Iris pigment epithelial cell (primary cell): ENCODE measurements at places on chromosomes 2 and 18.

- no peak for DNase-seq
Measured at GRCh38 chr2:216650626-216651257, 17.5 kb downstream of the IGFBP2 start.

GRCh38 chr2:205166745-205167144, 515.6 kb upstream of the NRP2 start:
- DNase-seq: no peak

DNA sequence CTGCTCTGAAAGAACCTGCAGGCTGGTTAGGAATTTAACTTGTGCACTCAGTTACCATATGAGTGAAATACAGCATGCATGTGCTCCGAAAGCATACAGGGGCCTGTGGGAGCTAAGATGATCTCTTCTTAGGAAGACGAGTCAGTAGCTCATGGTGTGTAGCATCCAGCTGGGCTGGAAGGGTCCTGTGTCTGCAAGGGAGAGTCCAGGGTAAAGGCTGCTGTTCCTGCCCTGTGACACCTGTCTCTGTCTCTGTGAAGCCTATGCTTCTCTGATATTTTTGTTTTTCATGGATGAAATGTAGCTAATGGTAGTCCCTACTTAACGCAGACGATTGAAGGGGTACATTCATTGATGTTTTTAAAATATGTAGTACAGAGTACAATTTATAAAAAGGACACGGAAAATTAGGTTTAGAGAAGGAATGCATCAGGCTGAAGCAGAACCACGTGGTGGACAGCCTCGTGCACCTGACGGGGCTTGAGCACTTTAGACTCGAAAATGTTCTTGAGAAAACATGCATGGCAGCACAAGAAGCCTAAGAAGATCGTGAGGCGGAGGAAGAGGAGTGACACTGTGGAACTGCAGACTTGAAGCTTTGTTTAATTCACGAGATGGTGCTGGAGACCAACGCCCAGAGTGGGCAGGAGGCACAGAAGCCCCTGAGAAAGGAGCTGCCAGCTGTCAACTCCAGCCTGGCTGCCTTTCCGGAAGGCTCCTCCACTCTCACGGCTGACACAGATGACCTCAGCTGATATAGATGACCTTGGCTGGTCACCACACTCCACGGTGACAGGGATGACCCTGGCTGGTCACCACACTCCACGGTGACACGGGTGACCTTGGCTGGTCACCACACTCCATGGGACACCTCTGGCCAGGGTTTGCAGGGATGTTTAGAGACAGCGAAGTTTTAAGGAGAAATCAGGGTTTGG, 110.6 kb downstream of the TMEM18 start:
- no peak for DNase-seq

DNA sequence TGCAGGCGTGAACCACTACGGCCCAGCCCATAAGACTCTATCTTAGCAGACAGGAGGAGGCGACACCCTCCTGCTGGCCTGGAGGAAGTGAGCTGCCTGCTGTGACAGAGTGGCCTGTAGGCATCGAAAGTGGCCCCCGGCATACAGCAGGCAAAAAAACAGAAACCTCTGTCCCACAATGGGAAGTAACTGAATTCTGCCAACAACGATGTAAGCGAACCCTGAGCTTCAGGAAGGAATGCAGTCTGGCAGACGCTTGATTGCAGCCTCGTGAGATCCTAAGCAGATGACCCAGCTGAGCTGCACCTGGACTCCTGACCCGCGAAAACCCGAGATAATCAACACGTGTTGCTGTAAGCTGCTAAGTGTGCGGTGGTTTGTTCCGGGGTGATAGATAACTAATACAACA, 13.6 kb downstream of the MRO start:
- DNase-seq: no peak

DNA sequence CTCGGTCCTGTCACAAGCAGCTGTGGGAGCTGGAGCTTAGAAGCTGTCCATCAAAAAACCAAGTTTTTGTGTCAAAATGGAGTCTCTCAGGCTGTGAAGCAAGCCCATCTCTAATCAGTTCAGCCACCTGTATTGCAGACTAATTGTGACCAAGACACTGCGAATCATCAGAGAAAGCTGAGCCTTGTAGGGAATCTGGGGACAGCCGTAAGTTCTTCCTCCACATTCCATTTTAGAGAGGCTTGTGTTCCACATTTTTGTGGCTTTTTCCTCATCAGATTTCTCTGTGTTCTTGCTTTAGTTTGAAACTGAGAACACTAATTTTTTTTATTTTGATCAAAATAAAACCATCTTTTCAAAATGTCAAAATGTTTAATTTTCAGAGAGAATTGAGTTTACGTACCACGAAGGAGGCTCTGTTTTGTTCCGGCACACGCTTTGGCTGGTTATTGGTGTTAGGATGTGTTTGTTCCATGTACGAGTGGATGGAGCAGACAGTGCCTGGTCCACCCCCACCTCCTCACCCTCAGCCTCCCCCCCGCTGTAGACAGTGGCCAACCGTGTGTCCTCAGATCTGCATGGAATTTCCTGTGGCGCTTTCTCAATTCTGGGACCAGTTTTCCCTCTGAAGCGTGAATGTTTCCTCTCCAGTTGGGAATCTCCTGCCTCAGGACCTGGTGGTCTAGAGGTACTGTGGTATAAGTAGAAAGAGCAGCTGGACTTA, 140.8 kb downstream of the AGAP1 start:
- peak; percentile 51 for DNase-seq

- DNase-seq: peak; percentile 49
Measured at GRCh38 chr2:171923206-171923605, 945 bp downstream of the HAT1 start.

GRCh38 chr2:24861500-24861899, 58.5 kb downstream of the ADCY3 start:
- DNase-seq: no peak

GRCh38 chr2:974502-974901, 23.9 kb downstream of the SNTG2 start:
- DNase-seq: peak; percentile 2

DNA sequence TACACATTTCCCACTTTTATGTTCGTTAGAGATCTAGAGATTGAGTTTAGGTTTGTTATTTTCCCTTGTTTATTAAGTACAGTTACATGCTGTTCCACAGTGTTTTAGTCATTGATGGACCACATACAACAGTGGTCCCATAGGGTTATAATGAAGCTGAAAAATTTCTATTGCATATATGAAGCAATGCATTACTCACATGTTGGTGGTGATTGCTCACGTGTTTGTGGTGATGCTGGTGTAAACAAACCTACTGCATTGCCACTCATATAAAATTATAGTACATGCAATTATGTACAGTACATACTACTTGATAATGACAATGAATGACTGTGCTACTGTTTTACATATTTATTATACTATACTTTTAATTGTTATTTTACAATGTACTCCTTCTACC, 51.0 kb upstream of the NXPH2 start:
- DNase-seq: no peak

DNA sequence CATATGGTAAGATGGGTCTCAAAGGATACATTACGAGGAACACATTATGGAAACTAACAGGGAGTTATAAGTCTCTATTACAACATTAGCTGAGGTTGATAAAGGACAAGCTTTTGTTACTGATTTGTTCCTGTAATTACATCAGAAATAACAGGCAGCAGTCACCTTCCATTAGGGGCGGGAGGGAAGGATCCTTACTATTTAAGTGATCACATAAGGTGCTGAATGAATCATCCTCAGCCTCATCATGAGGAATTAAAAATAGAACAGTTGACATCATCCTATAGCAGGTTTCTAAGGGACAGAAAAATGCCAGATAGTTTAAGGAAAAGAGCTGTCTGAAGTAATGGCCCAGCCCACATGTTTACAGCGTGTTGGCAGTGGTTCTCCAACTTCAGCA, 86.9 kb upstream of the MGAT5 start:
- peak; percentile 39 for DNase-seq

- DNase-seq: peak; percentile 73
Measured at GRCh38 chr2:9347411-9347881, 75.9 kb downstream of the ITGB1BP1 start.

- DNase-seq: no peak
Measured at GRCh38 chr2:48328159-48328809, 201.7 kb upstream of the STON1 start.

GRCh38 chr2:48140586-48140985, 234.3 kb upstream of the FBXO11 start:
- DNase-seq: no peak

GRCh38 chr2:204355688-204356087, 189.6 kb upstream of the PARD3B start:
- no peak for DNase-seq

GRCh38 chr2:113232740-113233139, 46.0 kb downstream of the PAX8 start:
- DNase-seq: no peak

DNA sequence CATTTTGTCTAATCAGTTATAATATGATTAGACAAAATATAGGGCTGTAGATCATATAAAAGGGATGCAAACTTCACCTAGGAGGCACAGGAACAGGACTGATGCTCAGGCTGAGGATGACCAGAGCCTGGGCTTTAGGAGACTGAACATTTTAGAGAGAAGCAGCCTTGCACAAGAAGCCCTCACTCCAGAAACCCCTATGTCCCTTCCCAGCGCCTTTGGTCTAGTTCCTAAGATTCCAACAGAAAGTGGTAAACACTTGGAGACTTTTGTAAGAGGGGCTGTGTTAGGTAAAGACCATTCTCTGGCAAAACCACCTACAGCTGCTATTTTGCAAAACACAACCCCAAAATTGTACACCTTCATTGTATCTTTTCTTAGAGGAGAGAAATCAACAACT, 33.2 kb downstream of the GPATCH11 start:
- no peak for DNase-seq

GRCh38 chr18:67463829-67464228, 52.7 kb downstream of the DSEL start:
- peak; percentile 43 for DNase-seq

DNA sequence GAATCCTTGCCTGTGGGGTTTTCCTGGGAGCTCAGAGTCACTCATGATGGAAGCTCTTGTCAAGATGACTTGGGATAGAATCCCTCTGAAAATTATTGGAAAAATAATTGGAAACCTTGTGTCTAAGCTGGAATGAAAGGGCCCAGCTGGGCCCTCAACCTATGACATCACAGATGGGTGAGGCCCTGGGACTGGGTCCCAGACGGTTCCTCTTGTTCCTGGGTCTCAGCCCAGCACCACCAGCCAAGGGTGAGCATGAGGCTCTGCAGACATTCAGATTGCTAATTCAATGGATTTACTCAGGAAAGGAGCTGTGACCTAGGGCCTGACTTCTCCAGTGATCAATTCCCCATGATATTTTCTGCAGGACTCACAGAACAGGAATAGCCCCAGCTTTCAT, 188.3 kb upstream of the MYT1L start:
- DNase-seq: no peak

GRCh38 chr18:58051765-58052460, 7.9 kb downstream of the NEDD4L start:
- DNase-seq: peak; percentile 32

DNA sequence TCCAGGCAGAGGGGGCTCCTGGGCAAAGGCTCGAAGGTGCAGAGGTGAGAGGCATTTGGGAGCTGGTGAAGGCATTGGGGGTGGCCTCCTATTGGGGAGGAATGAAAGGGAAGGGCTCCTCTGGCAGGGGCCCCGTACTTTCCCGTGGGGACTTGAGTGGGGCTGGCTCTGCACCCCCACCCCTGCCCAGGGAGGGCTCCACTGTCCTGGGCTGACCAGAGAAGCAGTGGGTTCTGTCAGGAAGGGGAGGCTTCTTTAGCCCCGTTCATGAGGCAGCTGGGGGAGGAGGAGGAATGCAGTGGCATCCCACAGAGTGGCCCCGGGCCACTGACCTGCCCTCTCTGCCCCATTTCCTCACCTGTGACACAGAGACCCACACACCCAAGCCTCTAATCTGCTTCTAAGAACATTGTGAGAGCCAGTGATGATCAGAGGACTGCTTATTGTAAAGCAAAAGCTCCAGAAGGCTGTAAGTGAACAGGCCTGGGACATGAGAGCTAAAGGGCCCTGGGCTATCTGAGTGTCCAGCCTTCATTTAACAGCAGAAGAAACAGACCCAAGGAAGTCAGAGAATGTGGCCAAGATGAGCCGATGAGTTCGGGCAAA, 38.6 kb upstream of the GPAT2 start:
- DNase-seq: no peak

DNA sequence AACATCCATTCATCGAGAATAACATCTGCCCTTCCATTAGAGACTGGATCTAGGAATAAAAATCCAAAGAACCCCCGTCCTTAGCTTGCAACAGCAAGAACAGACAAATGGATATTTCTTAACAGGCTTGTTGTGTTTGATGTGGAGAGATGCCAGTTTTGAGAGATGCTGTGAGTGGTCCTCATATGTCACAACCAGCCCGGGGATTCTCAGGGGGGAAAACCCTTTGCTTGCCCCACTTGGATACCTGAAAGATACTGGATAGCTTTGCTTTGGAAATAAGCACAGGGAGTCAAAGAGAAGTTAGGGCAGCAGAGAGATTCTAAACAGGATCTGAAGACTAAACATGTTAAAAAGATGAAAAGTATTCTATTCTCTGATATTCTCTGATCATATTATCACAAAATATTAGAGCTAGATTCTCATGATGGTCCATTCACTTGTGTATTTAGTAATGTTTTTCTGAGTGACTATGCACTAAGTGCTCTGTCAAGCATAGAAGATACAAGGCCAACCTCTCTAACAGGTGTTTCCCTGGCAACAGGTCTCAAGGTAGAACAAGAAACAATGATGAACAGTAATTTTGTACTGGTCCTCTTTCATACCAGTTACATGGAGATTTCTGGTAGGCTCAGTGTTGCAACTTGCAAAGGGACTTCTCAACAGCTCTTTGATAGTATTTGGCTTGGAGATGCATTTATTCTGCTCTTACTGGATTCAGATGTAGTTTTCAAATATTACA, 348.2 kb downstream of the MYCN start:
- DNase-seq: no peak

GRCh38 chr18:5093902-5094301, 103.2 kb downstream of the AKAIN1 start:
- no peak for DNase-seq

DNA sequence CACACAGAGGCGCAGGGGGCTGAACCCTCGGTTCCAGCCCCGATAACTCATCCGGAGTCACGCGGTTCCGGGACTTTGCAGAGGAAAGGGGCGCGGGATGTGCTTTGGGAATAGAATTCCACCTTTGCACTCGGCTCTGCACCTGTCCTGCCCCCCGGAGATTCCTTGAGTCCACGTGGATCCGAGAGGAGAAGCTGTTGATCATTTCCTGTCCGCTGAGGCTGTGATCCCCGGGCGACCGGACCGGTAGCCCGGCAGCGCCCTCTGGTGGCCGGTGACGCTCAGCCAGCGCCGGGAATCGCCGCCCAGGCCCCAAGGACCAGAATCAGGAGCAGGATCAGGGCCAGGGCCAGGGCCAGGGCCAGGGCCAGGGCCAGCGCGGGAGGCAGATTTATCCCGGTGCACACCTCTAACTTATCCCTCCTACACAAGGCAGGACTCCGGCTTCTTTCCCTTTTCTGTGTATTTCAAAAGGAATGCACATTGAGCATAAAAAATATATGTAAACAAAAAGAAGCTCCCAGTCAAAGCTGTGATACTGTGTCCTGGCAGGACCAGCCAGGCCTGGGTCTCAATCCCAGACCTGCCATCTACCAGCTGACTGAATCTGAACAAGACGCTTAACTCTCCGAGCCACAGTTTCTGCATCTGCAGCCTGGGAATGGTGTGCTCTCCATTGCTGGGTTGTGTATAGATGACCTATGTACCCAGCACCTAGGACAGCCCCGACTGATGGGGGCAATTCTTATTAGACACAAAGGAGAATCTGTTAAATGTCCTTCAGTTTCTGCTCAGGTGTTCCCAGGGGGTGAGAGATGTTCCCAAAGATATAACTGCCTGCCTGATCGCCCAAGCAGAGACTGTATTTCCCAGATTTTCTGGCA, 8.5 kb upstream of the SPATA3 start:
- peak; percentile 50 for DNase-seq
